ENCODE measurements at places on chromosomes 3 and 15.

DNA sequence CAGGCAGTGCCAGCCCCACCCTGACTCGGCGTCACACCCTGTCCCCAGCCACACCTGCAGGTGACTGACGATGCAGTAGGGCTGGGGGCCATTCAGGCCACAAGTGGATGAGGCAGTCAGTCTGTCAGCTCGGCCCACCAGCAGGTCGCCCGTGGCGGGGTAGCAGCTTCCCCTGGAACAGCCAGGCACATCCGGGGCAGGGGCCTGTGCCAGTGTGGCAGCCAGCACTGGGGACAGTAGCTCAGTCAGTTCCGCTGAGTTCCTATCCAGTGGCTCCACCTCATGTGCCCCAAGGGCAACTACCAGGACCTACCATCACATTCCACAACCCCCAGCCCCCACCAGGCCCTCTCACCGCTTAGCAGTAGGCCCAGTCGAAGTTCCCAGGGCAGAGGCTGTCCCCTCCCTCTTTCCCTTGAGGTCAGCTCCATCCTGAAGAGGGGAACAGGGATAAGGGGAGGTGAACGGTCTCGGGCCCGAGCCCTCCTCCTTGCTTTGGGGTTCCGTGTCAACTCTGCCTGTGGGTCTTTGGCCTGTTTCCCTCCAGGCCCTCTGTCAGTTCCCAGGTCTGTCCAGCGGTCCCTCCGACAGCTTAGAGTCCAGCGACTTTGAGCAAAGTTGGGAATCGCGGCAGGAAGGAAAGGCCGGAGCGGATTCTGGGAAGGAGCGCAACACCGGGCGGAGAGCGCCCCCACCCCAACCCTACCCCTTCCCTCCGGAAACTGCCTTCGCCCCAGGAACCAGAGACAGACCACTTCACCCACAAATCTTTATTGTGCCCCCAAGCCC is at the start of gene LAMB2:
Gene LAMB2 (minus strand): TSS at position 614 of the 789 bp plus-strand sequence. CDS start 183 bp downstream, at position 431.
- no peak for DNase-seq

GRCh38 chr3:98259-98654 is 98.3 kb upstream of the CHL1 start:
- peak; percentile 42 for DNase-seq

DNA sequence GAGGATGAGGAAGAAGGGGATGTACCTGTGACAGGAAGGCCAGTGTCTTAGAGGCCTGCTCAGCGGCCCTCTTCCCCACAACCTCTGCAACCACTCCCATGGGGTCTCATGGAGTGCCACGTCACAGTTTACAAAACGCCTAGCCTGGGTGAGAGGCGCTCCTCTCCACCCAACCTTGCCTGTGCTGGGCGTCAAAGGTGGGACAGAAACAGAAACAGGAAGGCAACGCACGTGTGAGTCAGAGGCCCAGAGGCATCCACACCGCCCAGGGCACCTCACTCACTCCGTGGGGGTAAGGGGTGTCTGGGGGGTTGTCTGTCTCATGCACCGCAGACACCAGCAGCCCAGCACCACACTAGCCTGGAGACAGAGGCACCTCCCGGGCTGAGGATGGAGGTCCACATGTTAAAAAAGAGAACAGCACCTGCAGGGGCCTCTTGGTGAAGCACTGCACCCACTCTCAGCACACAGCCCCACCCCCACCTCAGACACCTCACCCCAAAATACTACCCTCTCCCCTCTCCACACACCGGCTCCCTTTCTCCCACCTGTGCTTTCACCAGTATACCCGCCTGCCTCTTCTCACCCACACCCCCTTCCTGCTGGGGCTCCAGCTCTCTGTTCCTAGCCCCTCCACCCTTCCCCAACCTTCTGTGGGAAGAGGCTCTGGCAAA is 4.7 kb upstream of the CALML4 start:
- no peak for DNase-seq

- DNase-seq = no peak
Measured at GRCh38 chr3:64575211-64575844, 112.5 kb downstream of the ADAMTS9 start.

DNA sequence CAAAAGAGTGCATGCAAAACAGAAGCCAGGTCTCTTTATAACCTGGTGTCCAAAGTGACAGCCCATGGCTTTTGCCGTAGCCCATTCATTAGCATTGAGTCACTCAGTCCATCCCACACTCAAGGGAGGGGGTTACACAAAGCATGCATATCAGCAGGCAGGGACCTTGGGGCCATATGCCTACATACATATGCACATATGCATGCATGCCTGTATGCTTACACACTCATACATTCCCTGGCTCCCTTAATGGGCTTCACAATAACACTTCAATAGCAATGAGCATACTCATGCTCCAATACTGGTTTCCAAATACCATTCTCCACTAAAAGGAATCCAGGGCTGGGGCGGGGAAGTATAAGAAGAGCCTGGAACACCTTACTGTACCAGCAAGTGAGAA is 22.0 kb downstream of the TRPM1 start:
- DNase-seq = no peak

DNA sequence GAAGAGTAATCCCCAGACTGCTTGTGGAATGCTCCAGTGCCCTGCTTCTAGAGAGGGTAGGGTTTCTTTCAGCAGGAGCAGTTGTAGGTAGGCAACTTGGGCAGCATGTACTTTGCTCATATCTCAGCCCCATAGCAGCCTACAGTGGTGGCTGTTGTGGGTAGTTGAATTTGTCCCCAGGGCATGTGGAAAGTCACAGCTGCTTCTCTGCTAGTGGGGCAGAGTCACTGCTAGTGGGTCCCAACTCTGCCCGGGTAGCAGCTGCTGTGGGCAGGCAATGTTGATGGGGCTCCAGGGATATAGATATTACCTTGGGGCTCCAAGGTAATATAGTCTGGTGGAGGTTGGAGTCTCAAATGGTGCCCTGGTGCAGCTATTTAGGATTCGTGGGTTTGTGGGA is 174.5 kb downstream of the OTOL1 start:
- DNase-seq = no peak

- DNase-seq = no peak
Measured at GRCh38 chr3:156626104-156626503, 48.3 kb upstream of the TIPARP start.

GRCh38 chr3:47851888-47852603 is 49.1 kb downstream of the DHX30 start:
- DNase-seq = no peak

- no peak for DNase-seq
Measured at GRCh38 chr3:13414040-13414729, 5.9 kb downstream of the NUP210 start.

- no peak for DNase-seq
Measured at GRCh38 chr3:184816614-184817013, 4.6 kb downstream of the VPS8 start.

DNA sequence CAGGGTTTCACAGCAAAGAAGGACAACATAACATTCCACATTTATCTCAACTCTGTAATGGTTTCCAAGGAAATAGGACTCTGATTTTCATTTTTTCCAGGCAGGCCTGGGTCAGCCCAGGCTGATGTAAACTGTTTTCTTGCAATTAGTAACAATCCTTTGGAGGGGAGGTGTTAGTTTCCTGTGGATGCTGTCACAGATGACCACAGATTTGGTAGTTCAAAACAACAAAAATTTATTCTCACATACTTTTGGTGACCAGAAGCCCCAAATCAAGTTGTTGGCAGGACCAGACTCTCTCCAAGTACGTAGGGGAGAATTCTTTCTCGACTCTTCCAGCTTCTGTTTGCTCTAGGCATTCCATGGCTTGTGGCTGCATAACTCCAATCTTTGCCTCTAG is 88.0 kb downstream of the EDEM1 start:
- DNase-seq = no peak

GRCh38 chr3:57140894-57141293 is 24.3 kb downstream of the IL17RD start:
- DNase-seq = no peak

- no peak for DNase-seq
Measured at GRCh38 chr3:32759342-32759741, 58.5 kb upstream of the TRIM71 start.

GRCh38 chr3:184786280-184786941 is 25.6 kb upstream of the VPS8 start:
- no peak for DNase-seq

- DNase-seq = no peak
Measured at GRCh38 chr3:183794452-183794851, 30.9 kb downstream of the MAP6D1 start.

GRCh38 chr15:63030101-63030551 is 12.4 kb upstream of the TPM1 start:
- DNase-seq = peak; percentile 71

GRCh38 chr3:171054231-171054630 is 27.7 kb upstream of the SLC2A2 start:
- no peak for DNase-seq

DNA sequence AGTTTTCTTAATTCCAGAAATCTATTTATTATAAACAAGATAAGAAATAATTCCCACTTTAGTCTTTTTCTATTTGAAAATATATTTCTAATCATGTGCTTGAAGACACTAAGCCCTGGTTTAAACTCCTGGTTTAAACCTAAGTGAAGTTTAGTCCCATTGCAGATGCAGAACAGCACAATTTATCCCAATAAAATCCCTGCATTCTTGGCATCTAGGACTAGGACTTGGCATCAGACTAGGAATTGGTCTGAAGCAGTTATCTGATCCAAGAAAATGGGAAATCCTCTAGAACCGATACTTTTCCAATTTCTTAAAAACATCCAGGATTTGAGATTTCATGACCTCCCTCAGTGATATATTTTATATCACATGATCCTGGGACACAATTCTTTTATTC is 168.8 kb upstream of the VEPH1 start:
- DNase-seq = no peak

DNA sequence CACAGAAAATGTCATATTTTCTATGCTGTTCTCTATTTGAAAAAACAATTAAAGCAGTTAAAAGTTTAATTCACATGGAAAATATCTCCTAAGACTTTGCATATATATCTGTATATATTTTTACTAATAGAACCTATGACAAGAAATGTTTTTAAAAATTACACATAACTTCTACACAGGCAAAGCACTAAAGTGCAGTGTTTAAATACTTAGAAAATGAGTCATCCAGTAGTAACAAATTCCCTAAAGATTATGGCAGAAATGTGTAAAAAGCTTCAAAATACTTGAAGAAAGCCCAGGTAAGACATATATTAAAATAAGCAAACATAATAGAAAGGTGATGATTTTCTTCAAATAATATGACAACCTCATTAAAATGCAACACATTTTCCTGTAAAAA is 236.6 kb downstream of the TBC1D5 start:
- no peak for DNase-seq

DNA sequence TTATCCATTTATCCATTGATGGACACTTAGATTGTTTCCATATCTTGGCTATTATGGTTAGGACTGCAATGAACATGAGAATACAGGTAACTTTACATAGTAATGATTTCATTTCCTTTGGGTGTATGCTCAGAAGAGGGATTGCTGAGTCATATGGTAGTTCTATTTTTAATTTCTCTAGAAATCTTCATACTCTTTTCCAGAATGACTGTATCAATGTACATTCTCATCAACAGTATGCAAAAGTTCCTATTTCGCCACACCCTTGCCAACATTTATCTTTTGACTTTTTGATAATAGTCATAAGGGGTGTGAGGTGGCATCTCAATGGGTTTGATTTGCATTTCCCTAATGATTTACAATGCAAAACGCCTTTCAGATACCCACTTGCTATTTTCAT is 6.2 kb upstream of the NIPA1 start:
- no peak for DNase-seq

GRCh38 chr3:108053067-108053466 is 37.8 kb downstream of the CD47 start:
- no peak for DNase-seq

All from NCI-H524 treated with DMSO at 0.1 percent for 48 hours (cell line).